ENCODE measurements at places on chromosomes 13 and 19.

DNA sequence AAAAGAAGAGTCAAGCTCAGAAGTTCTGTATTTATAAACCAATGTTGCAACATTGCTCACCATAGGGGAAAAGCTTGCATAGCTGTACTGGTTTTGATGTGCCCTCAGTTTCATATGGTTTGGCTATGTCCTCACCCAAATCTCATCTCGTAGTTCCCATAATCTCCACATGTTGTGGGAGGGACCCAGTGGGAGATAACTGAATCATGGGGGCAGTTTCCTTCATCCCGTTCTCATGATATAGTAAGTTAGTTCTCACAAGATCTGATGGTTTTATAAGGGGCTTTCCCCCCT, 73.9 kb downstream of the TNFRSF19 start:
- no peak for DNase-seq

- DNase-seq: no peak
Measured at GRCh38 chr19:42330241-42330711, 4.8 kb downstream of the MEGF8 start.

GRCh38 chr13:98098516-98098915, 44.4 kb upstream of the FARP1 start:
- DNase-seq: no peak

GRCh38 chr19:3801412-3802096, 15.4 kb upstream of the MATK start:
- DNase-seq: no peak

GRCh38 chr19:6424195-6424938, at the start of gene KHSRP:
Gene KHSRP, minus strand, starts transcription at chr19:6424811. Its CDS starts 110 bp downstream, at chr19:6424701.
- DNase-seq: no peak

DNA sequence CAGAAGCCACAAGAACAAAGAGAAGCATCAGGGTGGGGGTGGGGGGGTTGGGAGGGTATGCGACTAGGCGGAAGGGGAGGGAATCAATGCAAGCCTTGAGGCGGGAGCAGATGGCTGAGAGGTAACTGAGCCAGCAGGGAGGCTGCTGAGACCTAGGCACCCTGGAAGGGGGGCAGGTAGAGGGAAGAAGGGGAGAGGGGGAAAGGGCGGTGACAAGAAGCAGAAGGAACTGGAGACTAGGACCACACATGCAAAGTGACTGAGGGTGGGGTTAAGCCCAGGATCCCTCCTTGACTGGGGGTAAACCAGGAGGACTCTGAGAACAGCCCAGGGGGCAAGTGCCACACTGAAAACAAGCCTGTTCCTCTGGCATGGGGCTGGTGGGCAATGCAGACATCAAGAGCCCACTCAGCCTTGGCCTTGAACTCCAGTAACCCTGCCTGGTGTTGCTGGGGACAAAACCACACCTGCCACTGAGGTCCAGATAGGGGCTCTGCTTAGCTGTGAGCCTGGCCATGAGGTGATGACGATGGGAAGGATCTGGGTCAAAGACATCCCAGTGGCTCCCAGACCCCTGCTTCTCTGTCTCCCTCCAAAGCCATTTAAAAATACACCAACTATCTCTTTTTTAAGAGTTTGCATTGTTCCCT, 20.3 kb downstream of the OPA3 start:
- DNase-seq: no peak

DNA sequence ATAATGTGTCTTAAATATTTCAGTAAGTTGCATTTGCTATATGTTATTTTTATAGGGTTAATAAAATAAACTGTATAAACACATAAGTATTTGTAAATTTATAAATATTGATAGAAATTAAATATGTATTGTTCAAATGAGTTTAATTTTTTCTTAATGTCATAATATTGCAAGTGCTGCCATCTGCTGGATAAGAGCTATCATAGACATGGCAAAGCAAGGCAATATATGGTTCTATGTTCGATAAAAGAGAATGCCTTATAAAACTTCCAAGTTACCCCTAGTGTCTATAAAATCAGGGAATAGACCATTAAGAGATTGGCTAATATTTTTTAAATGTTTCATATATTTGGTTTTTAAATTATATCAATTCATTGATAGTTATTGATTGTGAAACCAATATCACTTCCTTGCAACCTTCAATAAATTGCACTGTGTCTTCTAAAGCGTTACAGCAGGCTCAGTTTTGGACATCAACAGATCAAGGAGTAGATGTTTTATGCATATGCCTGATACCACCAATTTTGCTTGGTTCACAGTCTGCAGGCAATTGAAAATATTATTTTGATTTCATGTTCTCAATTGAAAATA, 29.0 kb upstream of the SLITRK6 start:
- no peak for DNase-seq

- no peak for DNase-seq
Measured at GRCh38 chr13:76903544-76904162, 17.4 kb upstream of the KCTD12 start.

DNA sequence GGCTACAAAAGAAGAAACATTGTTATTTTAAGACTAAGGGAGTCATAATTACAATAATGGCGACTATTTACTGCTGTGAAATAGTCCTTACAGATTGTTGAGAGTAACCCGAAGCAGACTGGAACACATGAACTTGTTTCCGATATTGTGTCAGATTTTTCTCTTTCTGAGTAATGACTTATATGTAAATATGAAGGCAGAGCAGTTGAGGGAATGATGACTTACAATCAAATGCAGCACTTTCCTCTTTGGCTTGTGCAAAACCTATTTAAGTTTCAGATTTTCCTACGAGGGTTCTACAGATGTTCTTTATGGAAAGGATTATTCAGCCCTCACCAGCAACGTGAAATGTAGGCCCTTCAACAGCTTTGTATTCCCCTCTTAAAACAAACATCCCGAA, 198.6 kb downstream of the RGCC start:
- no peak for DNase-seq

DNA sequence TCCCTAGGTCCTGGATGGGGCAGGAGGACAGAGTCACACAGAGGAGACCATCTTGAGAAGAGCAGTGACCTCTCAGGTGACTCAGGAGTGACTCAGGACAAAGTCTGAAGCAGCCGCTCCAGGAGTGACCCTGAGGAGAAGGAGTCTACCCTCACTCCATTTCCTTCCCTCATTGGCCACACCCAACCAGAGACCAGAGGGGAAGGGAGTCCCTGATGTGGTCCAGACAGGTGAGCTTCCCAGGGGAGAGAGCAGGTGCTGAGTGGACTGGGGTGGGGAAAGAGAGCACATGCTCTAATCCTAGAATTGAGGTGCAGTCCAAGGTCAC, 75.5 kb upstream of the MEDAG start:
- DNase-seq: no peak

- DNase-seq: no peak
Measured at GRCh38 chr13:33050161-33050560, 33.9 kb downstream of the KL start.

DNA sequence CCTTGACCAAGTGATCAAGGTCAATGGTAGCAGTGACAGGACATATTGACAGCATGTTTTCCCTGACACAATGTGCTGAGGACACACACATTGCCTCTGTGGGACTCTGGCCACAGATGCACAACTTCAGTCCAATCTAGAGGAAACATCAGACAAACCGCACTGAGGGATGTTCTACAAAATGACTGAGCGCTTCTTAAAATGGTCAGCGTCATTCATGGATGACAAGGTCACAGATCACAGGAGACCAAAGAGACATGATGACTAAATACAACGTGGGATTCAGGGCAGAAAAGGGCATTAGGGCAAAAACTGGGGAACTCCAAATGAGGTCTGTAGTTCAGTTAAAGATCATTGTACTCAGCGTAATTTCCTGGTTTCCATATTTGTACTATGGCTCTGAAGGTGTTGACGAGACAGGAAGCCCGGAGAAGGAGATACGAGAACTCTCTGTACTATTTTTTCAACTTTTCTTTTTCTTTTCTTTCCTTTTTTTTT, 20.6 kb downstream of the PBX4 start:
- DNase-seq: no peak

GRCh38 chr13:91313103-91313502, 34.4 kb upstream of the MIR17HG start:
- DNase-seq: no peak

GRCh38 chr19:41689993-41690800, 2.1 kb upstream of the CEACAM7 start:
- no peak for DNase-seq

Data from GOT3 (cell line).